ENCODE measurements at places on chromosomes 6 and 20. TPM values are rescaled to one million over a fixed set of nuclear protein-coding genes. Genes with fewer than 3 reads are reported as not detected.

- no peak for DNase-seq
- H3K27me3 ChIP-seq: no peaks in the 10 kb centered on the region
- H3K4me3 ChIP-seq: no peak overlapping the region
- peaks cover 3% of the 10 kb centered on the region for H3K36me3 ChIP-seq
- H3K4me1 ChIP-seq: no peaks in the 10 kb centered on the region
- no peak overlapping the region for H3K27ac ChIP-seq
These were observed 33.3 kb downstream of the TNFRSF21 start for GRCh38 chr6:47276377-47276776.

Gene CRISP3
- 0.80 TPM for total RNA-seq

GRCh38 chr20:33005132-33005566 is 916 bp upstream of the SUN5 start:
- H3K4me3 ChIP-seq: no peak overlapping the region
- H3K27me3 ChIP-seq: peaks cover 3% of the 10 kb centered on the region
- no peak for DNase-seq
- H3K4me1 ChIP-seq: no peaks in the 10 kb centered on the region

- H3K27ac ChIP-seq: no peak overlapping the region
- no peak for DNase-seq
- H3K4me3 ChIP-seq: no peak overlapping the region
- peaks cover 1% of the 10 kb centered on the region for H3K4me1 ChIP-seq
- H3K36me3 ChIP-seq: no peaks in the 10 kb centered on the region
These were observed 9.0 kb upstream of the EXOC2 start for GRCh38 chr6:701700-702479.

DNA sequence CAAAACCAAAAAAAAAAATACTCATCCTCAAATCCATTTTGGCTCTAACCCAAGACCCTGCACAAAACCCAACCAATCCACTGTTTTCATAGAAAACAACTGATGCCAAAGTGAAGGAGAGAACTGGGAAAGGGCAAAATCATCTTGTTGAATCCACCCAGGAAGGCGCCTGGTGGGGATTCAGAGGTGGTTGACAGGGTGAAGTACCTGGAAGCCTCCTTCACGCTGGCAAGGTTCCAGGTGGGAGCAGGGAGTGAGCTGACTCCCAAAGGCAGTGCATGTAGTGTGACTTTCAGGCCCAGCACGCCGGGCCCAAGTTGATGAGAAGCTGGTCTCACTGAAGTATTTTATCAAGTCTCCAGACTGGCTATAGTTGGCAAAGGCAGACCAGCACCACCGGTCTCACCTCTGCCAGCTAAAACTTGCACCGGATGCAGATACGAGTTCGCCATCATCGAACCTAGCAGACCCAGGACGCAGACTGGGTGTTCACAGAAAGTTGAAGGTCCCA is 16.5 kb downstream of the PPP1R10 start:
- peaks cover 40% of the 10 kb centered on the region for H3K36me3 ChIP-seq
- H3K4me3 ChIP-seq: no peak overlapping the region
- H3K27ac ChIP-seq: no peak overlapping the region
- H3K27me3 ChIP-seq: no peaks in the 10 kb centered on the region
- peak; percentile 66 for DNase-seq
- H3K4me1 ChIP-seq: no peaks in the 10 kb centered on the region

DNA sequence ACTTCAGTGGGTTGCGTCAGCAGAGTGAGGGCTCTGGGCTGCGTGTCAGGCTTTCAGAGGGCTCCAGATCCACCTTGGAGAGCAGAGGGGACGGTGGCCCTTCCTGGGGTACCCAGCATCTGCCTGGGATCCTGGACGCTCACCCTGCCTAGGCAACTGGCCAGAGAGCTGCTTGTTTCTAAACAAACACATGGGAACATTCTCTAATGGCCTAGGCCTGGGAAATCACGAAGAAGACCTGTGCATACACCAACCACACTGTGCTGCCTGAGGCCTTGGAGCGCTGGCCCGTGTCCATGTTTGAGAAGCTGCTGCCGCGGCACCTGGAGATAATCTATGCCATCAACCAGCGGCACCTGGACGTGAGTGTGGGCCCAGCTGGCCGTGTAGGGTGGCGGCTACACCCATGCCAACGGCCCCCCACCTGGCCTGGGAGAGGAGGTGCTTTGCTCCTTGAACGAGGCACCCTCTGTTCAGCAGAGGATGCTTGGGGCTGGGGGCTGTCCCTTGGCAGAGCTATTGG is 32.2 kb downstream of the PYGB start:
- DNase-seq: no peak
- no peak overlapping the region for H3K27ac ChIP-seq
- peaks cover 89% of the 10 kb centered on the region for H3K36me3 ChIP-seq
- H3K4me3 ChIP-seq: no peak overlapping the region
- no peaks in the 10 kb centered on the region for H3K4me1 ChIP-seq

Gene SLC35B3
- total RNA-seq: 24.1 TPM

GRCh38 chr20:9877932-9878495 is 39.1 kb upstream of the PAK5 start:
- no peak overlapping the region for H3K27ac ChIP-seq
- H3K4me1 ChIP-seq: no peaks in the 10 kb centered on the region
- no peaks in the 10 kb centered on the region for H3K36me3 ChIP-seq
- no peak overlapping the region for H3K4me3 ChIP-seq
- no peaks in the 10 kb centered on the region for H3K27me3 ChIP-seq

DNA sequence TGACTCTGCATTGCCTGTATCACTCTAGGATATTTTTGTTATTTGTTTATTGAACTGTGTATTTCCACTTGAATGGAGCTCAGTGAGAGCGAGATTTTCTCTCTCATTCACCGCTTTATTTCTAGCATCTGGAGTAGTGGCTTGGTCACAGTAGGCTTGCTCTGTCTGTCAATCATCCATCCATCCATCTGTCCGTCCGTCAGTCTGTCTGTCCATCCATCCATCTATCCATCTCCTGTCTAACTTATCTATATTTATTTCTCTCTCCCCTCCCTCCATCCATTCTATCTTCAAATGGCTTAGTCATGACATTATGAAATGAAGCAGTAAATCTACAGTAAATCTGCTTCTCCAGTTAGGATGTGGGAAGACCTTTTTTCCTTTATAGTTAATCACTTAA is 94.6 kb downstream of the TIAM2 start:
- H3K36me3 ChIP-seq: no peaks in the 10 kb centered on the region
- no peak overlapping the region for H3K27ac ChIP-seq
- DNase-seq: no peak
- H3K27me3 ChIP-seq: no peaks in the 10 kb centered on the region

GRCh38 chr6:2751871-2752270 is 1.1 kb upstream of the MYLK4 start:
- H3K4me1 ChIP-seq: no peaks in the 10 kb centered on the region
- H3K4me3 ChIP-seq: no peak overlapping the region
- no peak overlapping the region for H3K27ac ChIP-seq
- H3K36me3 ChIP-seq: no peaks in the 10 kb centered on the region
- DNase-seq: peak; percentile 68
- no peaks in the 10 kb centered on the region for H3K27me3 ChIP-seq

Gene HCK
- total RNA-seq: 94.3 TPM

Gene SPTLC3
- 23.2 TPM for total RNA-seq

DNA sequence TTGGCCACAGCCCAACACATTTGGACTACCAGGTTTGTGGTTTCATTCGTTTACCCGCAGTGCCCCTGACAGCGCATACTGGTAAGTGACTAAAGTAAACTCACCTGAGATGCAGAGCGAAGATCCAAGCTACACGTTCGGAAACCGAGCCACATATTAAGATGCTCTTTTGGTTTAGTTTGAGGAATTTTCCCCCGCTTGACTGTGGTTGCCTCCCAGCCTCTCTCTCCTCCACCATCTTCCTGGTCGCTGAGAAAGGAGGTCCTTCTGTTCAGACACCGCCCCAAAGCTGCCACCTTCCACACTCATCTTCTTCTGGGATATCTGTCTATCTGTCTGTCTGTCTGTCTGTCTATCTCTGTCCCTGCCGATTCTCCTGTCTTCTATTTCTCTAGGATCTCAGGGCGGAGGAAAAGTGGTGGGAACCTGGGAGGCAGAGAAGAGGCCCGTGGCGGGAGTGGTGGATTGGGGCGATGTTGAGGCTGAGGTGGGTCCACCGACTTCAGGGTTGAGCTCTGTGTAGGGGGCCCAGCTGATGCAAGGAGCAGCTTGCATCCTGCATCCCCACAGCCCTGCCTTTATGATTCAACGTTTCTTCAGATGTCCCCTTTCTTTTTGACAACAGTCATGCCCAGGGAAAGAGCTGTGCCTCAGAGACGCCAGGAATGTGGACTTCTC is 196.9 kb upstream of the ZNF184 start:
- H3K27me3 ChIP-seq: peaks cover 95% of the 10 kb centered on the region
- no peak overlapping the region for H3K4me3 ChIP-seq
- H3K4me1 ChIP-seq: peaks cover 2% of the 10 kb centered on the region

DNA sequence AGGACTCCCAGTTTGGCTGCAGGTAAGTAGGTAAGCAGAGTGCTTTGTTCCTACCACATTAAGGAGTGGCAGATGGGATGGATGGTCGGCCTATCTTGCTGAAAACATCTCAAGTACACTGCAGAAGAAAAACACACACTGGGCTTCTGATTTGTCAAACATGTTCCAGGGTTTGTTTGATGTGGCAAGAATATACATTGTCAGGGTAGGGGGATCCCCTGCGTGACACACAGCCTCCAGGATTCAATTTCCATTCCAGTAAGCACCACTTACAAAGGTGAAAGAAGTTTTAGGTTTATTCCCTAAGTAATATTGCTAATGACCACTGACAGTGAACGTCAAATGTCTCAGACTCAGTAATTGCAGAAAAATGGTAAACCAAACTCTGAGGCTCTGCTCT is 26.0 kb upstream of the KIF16B start:
- H3K27ac ChIP-seq: no peak overlapping the region
- no peak overlapping the region for H3K4me3 ChIP-seq
- H3K4me1 ChIP-seq: no peaks in the 10 kb centered on the region
- no peaks in the 10 kb centered on the region for H3K36me3 ChIP-seq
- no peak for DNase-seq

DNA sequence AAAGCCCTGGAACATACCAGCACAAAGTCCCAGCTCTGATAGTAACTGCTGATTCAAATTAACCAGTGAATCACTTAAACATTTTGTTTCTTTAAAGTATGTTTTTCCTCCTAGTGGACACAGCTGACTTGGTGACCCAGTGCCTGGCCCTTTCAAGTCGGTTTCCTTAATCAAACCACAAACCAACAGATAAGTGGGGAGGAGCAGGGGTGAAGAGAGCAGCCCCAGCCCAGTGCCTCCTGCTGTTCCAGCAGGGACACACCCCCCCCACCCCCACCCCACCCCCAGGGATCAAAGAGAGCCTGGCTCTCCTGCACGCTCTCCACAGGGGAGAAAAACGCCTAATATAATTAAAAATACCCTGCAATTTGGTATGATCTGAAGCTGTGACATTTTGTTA is 55.4 kb upstream of the TBXT start:
- H3K4me3 ChIP-seq: no peak overlapping the region
- no peaks in the 10 kb centered on the region for H3K27me3 ChIP-seq
- H3K36me3 ChIP-seq: no peaks in the 10 kb centered on the region
- H3K27ac ChIP-seq: no peak overlapping the region
- no peak for DNase-seq
- H3K4me1 ChIP-seq: no peaks in the 10 kb centered on the region

DNA sequence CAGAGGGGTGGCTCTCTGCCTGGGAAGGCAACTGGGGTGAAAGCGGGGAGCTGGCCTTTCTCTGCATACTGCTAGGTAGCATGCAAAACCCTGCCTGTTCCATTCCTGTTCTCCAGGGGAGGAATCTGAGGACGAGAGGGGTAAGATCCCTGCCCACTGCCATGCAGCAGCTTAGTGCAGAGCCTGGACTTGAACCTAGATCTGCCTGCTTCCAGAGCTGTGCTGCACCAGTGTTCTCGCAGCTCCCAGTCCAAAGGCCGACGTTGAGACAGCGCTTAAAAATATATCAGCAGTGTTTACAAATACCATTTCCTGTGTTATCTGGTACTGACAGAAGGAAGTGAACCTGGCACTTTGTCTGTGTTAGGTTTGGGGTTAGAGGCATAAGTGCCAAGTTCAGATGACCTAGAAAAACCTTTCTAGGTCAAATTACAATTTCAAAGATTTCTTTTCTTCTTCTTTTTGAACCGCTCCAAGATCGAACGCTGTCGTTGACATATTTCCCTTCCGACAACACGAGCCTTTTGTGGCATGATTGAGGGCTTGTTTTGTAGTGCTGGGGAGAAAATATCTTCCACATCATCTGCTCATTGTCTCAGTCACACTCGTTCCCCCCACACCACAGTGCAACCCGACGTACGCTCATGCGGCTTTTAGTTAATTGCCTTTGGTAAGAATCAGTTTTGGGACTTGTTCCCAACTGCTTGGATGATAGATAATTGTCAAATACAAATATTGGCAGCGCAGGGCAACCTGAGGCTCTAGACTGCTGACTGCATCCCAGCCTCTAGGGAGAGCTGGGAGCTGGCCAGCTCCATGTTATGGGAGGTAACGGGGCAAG is 44.6 kb downstream of the TOX2 start:
- no peaks in the 10 kb centered on the region for H3K27me3 ChIP-seq
- no peak overlapping the region for H3K27ac ChIP-seq
- H3K4me3 ChIP-seq: no peak overlapping the region
- H3K36me3 ChIP-seq: no peaks in the 10 kb centered on the region
- H3K4me1 ChIP-seq: peaks cover 10% of the 10 kb centered on the region
- no peak for DNase-seq

- no peak for DNase-seq
- H3K4me3 ChIP-seq: no peak overlapping the region
- H3K4me1 ChIP-seq: no peaks in the 10 kb centered on the region
These were observed 73.1 kb downstream of the C6orf118 start for GRCh38 chr6:165236326-165236725.

Gene BPIFB2
- total RNA-seq: 2.3 TPM

GRCh38 chr6:158312672-158313397 is 570 bp downstream of the TULP4 start:
- H3K36me3 ChIP-seq: peaks cover 1% of the 10 kb centered on the region
- H3K4me3 ChIP-seq: no peak overlapping the region
- no peaks in the 10 kb centered on the region for H3K4me1 ChIP-seq
- DNase-seq: no peak
- H3K27me3 ChIP-seq: no peaks in the 10 kb centered on the region

Gene SYNDIG1
- total RNA-seq: 0.98 TPM

Gene PLA2G7
- total RNA-seq: 6.7 TPM

DNA sequence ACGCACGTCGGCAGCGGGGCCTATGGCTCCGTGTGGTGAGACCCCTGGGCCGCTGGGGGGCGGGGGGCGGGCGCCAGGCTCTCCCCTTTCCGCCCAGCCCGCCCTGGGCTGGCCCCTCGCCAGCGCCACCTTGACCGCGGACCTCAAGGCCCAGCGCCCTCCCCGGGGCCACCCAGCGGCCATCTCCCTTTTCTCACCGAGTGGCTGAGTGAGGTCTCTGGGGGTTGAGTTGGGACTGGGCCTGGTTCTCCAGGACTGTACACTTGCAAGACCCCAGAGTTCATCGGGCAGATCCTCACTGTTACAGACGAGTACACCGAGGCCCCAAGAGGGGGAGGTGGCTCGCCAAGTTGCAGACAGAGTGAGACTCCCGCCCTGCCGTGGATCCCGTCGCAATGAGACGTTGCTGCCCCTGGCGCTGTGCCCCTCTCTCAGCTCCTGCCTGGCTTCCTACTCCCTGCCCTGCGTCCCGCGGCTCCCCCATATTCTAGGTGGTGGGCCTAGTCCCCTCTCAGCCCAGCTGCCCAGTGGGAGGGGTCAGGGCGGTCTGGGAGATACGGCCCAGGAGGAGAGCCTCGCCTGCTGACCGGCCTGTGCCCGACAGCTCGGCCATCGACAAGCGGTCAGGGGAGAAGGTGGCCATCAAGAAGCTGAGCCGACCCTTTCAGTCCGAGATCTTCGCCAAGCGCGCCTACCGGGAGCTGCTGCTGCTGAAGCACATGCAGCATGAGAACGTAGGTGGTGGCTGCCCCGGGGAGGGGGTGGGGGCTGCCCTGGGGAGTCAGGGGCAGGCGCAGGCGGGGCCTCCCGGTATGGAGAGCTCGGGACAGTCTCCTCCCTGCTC is 576 bp downstream of the MAPK13 start:
- peak overlapping the region; percentile 23 for H3K4me3 ChIP-seq
- peak; percentile 58 for DNase-seq
- no peaks in the 10 kb centered on the region for H3K36me3 ChIP-seq
- peaks cover 33% of the 10 kb centered on the region for H3K4me1 ChIP-seq

Gene SYTL3
- total RNA-seq: 20.0 TPM
